RWPE2 (cell line): ENCODE measurements at places on chromosomes 5 and 9.

DNA sequence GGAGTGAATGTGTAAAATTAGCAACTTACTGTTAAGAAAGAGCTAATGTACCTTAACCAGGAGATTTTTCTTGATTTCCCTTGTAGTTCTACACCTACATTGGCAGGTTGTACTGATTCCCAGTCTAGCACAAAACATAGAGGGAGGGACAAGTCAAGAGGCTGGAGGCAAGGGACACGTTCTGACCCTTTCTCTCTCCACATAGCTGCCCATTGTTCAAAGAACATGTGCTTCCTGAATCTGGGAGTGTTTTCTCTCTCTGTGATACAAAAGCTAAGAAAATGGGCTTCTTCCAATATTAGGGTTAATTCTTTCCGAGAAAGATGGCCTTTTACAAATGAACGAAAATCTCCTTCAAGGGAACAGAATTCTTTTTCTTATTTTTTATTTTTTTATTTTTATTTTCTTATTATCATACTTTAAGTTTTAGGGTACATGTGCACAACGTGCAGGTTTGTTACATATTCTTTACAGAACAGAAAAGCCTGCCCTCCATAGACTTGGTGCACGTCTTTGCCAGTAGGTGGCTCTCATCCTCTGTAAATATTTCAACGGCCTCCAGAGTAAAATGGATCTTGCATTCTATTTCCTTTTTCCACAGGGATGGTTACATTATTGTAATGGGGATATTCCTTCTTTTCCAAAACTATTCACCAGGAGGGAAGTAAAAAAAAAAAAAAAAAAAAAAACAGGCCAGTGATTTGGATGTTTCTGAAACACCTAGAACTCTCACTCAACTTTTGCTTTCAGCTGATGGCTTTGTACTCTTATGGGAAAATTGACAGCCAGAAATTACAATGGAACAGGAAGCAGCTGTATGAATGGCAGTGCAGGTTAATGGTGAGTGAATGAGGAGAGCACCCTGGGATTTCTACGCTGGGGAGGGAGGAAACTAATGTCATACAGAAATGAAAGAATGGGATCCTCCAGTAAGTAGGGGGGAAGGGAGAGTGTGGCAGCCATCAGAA lies 13.1 kb upstream of the IFNA5 start:
- peaks cover 7% of the 10 kb centered on the region for H3K27me3 ChIP-seq
- DNase-seq, result no peak
- no peaks in the 10 kb centered on the region for H3K36me3 ChIP-seq
- no peak overlapping the region for H3K27ac ChIP-seq
- no peaks in the 10 kb centered on the region for H3K4me1 ChIP-seq

GRCh38 chr5:148853868-148854267 lies 27.5 kb downstream of the ADRB2 start:
- H3K36me3 ChIP-seq, result no peaks in the 10 kb centered on the region

- H3K4me1 ChIP-seq, result peaks cover 19% of the 10 kb centered on the region
- H3K27ac ChIP-seq, result peak overlapping the region; percentile 74
- H3K27me3 ChIP-seq, result no peaks in the 10 kb centered on the region
Measured at GRCh38 chr5:139660105-139660922, 12.2 kb downstream of the CXXC5 start.

DNA sequence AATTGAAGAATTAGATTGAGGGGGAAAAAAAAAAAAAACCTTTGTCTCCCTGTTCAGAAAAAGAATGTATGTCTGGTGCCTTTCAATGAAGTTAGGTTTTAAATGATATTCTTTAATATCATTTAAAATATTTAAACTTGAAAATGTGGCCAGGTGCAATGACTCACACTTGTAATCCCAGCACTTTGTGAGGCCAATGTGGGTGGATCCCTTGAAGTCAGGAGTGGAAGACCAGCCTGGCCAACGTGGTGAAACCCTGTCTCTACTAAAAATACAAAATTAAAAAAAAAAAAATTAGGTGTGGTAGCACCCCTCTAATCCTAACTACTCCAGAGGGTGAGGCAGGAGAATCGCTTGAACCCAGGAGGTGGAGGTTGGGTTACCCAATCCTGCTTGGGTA lies 111.1 kb upstream of the RASA1 start:
- H3K27ac ChIP-seq, result peak overlapping the region; percentile 34
- H3K4me3 ChIP-seq, result no peak overlapping the region
- H3K27me3 ChIP-seq, result no peaks in the 10 kb centered on the region
- no peaks in the 10 kb centered on the region for H3K36me3 ChIP-seq
- no peak for DNase-seq
- H3K4me1 ChIP-seq, result peaks cover 26% of the 10 kb centered on the region

GRCh38 chr9:109192732-109193361 lies 25.8 kb upstream of the FRRS1L start:
- no peak for DNase-seq
- H3K27ac ChIP-seq, result no peak overlapping the region
- no peaks in the 10 kb centered on the region for H3K27me3 ChIP-seq

DNA sequence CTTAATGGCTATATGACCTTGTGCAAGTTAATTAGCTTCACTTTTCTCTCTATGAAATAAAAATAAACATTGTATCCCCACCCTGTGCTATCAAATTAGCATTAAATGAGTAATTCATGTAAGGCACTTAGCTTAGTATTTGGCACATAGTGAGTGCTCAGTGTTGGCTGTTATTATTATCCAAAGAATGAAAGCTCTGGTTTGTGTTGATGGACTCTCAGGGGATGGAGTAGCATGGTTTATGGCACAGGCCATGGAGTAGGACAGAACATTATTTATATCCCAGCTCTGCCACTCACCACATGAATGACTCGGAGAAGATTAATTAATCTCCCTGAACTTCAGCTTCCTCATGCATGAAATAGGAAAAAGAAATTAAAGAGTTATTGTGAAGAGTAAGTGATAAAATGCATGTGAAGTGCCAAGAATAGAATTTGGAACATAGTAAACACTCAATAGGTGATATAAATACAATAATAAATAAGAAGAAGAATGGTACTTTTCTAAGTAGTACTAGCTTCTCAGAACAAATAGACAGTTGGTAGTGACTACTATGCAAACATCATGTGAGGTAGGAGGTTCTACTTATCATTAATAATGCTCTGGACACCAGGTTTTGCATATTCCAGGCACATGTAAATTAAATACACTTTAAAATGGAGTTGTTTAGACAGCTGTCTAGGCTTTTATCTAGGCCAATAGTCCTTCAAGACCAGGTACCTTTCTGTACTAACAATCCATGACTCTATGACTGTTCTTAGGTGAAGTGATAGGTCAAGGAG lies 146.4 kb downstream of the GRIA1 start:
- H3K27me3 ChIP-seq, result no peaks in the 10 kb centered on the region
- H3K36me3 ChIP-seq, result no peaks in the 10 kb centered on the region
- no peak overlapping the region for H3K4me3 ChIP-seq

GRCh38 chr9:107211284-107211923 lies 71.7 kb upstream of the RAD23B start:
- H3K27ac ChIP-seq, result no peak overlapping the region
- DNase-seq, result no peak
- H3K36me3 ChIP-seq, result no peaks in the 10 kb centered on the region
- peaks cover 28% of the 10 kb centered on the region for H3K4me1 ChIP-seq

DNA sequence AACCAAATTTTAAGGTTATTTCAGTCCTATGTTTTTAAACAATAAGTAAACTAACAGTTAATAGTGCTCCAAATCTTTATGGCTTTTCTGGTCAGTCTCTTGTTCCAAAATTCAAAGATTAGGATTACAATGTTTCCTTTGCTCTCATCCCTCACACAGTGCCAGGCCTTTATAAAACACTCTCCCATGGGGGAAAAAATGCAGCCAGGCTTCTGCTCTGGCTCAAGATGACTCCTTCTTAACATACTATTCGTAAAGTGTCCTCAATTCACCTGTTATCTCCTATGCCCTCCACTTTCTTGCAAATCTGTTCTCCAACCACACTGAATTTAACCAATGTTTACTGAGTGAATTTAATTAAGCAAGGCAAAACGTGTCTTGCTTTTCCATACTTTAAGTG lies 1.4 kb downstream of the CEP120 start:
- H3K4me3 ChIP-seq, result peak overlapping the region; percentile 60
- no peaks in the 10 kb centered on the region for H3K27me3 ChIP-seq
- peaks cover 10% of the 10 kb centered on the region for H3K4me1 ChIP-seq

DNA sequence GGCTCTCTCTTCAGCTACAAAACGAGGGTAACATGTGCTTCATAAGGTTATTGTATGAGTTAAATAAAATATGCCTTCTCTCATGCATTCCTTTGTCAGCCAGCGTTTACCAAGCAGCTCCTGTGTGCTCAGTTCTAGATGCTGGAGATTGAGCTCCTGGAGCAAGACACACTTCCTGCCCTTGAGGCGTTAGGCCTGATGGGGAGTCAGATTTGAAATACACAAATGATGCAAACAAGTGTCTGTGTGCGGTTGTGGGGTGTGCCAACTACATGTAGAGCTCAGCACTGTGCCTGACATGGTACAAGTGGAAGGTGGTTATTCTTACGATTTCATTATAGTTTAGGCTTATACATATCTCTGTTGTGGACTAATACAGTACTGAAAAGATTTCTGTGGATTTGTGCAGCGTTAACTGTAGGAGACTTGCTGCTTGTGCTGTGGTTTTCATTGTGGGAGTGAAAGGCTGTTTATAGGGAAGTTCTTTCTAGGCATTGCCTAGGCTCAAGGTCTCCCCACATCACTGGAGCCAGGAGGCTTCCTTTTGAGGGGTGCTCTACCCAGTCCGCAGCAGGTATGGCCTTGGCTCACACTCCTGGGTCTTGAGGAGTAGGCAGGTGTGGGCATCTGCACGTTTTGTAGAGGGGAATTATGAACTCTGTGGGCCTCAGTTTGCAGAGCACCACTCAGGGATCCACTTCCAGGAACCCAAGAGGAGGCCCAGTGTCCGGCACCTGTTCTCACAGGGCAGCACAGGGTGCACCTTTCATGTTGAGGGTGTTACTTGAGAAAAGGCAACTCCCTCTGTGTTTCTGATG lies 39.8 kb upstream of the ANGPTL2 start:
- H3K27ac ChIP-seq, result no peak overlapping the region
- no peaks in the 10 kb centered on the region for H3K36me3 ChIP-seq
- H3K4me1 ChIP-seq, result peaks cover 25% of the 10 kb centered on the region
- no peak overlapping the region for H3K4me3 ChIP-seq
- DNase-seq, result no peak

- H3K27ac ChIP-seq, result no peak overlapping the region
- H3K36me3 ChIP-seq, result no peaks in the 10 kb centered on the region
- peaks cover 12% of the 10 kb centered on the region for H3K4me1 ChIP-seq
- no peak overlapping the region for H3K4me3 ChIP-seq
- no peaks in the 10 kb centered on the region for H3K27me3 ChIP-seq
- DNase-seq, result no peak
Measured at GRCh38 chr9:113626735-113627495, 163.4 kb downstream of the RGS3 start.

- H3K27ac ChIP-seq, result no peak overlapping the region
- H3K4me3 ChIP-seq, result no peak overlapping the region
- DNase-seq, result no peak
- no peaks in the 10 kb centered on the region for H3K27me3 ChIP-seq
- H3K36me3 ChIP-seq, result no peaks in the 10 kb centered on the region
Measured at GRCh38 chr9:5357431-5358105, 17.9 kb upstream of the RLN1 start.

DNA sequence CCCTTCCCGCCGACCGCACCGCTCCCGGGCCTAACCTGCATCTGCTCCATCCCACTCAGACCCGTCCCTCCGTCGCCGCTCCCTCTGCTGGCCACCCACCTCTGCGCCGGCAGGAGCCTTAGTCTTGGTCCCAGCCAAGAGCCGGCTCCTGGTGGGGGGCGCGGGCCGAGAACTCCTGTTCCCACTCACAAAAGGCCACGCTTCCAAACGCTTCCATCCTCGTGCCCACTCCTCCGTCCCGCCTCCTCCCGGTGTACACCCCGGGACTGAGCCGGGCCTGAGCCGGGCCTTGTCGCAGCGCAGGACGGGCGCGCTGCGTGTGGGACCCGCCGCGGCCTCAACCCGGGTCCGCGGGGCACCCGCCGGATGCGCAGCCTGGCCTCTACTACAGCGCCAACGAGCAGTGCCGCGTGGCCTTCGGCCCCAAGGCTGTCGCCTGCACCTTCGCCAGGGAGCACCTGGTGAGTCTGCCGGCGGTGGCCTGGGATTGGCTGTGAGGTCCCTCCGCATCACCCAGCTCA lies 7.5 kb downstream of the ADAMTS13 start:
- H3K27ac ChIP-seq, result no peak overlapping the region
- H3K36me3 ChIP-seq, result no peaks in the 10 kb centered on the region
- no peak for DNase-seq
- no peaks in the 10 kb centered on the region for H3K27me3 ChIP-seq

GRCh38 chr5:179915406-179915935 lies 7.8 kb upstream of the TBC1D9B start:
- H3K27me3 ChIP-seq, result no peaks in the 10 kb centered on the region
- DNase-seq, result no peak
- no peak overlapping the region for H3K27ac ChIP-seq
- H3K36me3 ChIP-seq, result no peaks in the 10 kb centered on the region
- peaks cover 13% of the 10 kb centered on the region for H3K4me1 ChIP-seq

DNA sequence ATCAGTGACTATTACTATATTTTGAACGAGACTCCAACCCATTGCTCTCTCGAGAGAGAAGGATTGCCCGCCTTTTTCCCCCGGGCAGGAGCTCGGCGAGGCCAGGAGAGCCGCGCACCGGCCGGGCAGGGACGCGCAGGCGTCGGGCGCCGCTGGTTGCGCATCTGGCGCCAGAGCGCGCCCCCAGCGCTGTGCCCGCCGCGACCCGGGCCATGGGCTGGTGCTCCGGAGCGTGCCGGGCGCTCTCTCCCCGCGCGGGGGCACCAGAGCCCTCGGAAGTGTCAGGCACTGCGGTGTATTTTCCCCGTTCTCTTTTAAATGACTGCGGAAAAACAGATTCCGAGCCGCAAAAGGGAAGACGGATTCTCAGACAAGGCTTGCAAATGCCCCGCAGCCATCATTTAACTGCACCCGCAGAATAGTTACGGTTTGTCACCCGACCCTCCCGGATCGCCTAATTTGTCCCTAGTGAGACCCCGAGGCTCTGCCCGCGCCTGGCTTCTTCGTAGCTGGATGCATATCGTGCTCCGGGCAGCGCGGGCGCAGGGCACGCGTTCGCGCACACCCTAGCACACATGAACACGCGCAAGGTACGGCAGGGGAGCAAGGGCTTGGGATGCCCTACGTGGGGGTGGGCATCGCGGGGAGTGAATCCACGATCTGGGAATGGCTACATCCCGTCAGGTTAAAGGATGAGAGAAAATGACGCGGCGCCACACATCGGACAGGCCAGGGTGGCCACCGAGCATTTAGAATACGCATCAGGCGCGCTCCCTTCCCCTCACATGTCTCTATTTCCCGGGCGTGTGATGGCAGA lies 1.1 kb upstream of the NTRK2 start:
- H3K27ac ChIP-seq, result no peak overlapping the region
- DNase-seq, result no peak
- H3K27me3 ChIP-seq, result peaks cover 60% of the 10 kb centered on the region
- no peaks in the 10 kb centered on the region for H3K4me1 ChIP-seq
- H3K4me3 ChIP-seq, result peak overlapping the region; percentile 21
- H3K36me3 ChIP-seq, result no peaks in the 10 kb centered on the region

- DNase-seq, result no peak
- H3K27ac ChIP-seq, result no peak overlapping the region
- no peaks in the 10 kb centered on the region for H3K4me1 ChIP-seq
- H3K27me3 ChIP-seq, result no peaks in the 10 kb centered on the region
Measured at GRCh38 chr5:50501491-50502228, 60.6 kb upstream of the EMB start.
